Tibial nerve (tissue), 4 donors: ENCODE measurements at places on chromosomes 12 and 14. TPM values are rescaled to one million over a fixed set of nuclear protein-coding genes. Genes with fewer than 3 reads are reported as not detected.

GRCh38 chr12:70154960-70155589, 88.2 kb upstream of the CNOT2 start:
- no peak for DNase-seq

- no peak for DNase-seq
Observed at GRCh38 chr12:105319691-105320209, 10.7 kb upstream of the C12orf75 start.

- no peak for DNase-seq
Observed at GRCh38 chr14:98711453-98711852, 560.5 kb downstream of the BCL11B start.

DNA sequence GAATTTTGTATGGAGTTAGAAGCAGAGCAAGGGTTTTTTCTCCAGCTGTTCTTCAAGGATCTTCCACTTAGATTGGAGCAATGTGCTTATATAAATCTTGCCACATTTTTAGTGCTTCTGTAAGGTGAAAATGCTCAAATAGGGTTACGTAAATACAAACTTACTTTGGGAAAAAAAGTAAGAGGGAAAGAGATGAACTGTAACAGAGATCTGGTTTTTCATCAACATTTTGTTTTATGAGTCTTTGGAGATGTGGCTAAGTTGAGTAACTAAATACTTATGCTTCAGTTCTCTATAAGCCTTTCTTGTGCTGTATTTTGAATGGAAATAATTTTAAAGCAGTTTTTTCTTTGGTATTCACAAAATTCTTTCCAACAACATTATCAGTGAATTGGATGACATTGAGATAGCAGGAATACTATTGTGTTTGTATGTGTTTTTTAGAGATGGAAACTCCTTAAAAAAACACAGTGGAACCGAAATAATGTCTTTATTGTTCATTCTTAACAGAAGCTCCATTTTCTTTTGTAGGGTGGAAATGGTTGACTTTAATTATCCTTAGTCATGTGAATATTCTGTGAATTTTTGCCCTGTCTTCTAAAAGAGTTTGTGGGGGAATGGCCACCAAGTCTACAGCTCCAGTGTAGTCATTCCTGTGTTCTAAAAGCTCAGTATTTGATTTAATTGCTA, 45.7 kb downstream of the NPAS3 start:
- no peak for DNase-seq

GRCh38 chr12:53965281-53966084, 7.4 kb upstream of the HOXC11 start:
- peak; percentile 52 for DNase-seq

- no peak for DNase-seq
Observed at GRCh38 chr12:96471368-96472050, 17.9 kb upstream of the CFAP54 start.

DNA sequence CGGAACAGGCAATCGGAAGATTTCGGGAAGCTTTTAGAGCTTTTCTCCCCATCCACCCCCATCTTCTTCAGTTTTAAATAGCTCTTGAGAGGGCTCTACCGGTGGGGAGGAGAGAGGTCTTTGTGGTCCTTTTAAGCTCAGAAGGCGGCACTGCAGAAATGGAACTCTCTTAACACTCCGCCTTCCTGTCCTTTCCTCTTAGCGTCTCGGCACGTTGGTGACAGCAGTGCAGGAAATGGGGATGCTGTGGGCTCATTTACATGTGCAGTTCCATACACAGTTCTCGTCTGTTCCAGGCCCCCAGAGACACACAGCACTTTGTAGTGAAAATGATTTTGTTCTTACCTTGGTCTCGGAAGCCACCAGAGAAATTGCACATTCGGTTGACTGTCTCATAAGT, 50.4 kb upstream of the RIN3 start:
- no peak for DNase-seq

Gene GPRC5A
- 6.5 TPM for total RNA-seq

Gene GAS2L3
- 108 TPM for total RNA-seq

Gene SERPINA1
- total RNA-seq, result 11.9 TPM

Gene A2M
- total RNA-seq, result 183 TPM
